ENCODE measurements at places on chromosomes 11 and 22.

GRCh38 chr11:92125321-92125720 is 99.3 kb upstream of the FAT3 start:
- DNase-seq = no peak

DNA sequence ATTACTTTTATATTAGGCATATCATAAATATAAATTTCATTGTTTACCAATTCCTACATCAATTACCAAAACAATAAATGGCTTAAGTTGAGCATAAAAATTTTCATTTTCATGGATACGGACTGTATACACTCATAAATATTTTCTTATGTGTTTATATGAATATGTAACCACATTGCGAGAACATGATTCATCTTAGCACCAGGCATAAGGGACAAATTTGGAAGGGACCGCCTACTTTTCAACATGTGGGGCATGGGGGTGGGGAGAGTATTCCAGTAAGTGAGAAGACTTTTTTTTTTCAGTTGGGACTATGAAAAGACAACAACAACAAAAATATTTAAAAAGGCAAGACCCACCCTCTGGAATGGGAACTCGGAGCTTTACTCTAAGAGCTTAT is 296.1 kb downstream of the RAB38 start:
- no peak for DNase-seq

GRCh38 chr11:119113716-119114115 is 6.6 kb downstream of the C2CD2L start:
- DNase-seq = no peak

- no peak for DNase-seq
These were observed 17.1 kb downstream of the CFAP300 start for GRCh38 chr11:102064316-102064715.

DNA sequence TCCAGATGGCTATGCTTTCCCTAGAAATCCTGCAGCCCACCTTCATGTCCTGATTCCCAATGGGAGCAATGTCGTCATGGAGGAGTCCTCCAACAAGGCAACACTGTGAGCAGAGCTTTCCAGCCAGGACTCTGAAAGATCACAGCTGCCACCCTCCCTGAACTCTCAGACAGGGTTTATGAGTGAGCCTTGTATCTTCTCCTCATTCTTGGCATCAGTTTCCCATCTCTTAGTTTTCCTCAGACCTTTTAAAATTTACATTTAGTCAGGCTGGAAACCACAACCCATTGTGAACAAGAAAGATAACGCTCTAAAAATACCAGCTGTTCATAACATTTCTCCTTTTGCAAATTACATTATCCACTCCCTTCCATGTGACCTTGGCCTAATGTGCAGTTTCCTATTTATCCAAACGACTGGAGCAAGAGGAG is 15.6 kb upstream of the LYVE1 start:
- DNase-seq = no peak
